Left kidney (tissue), 8 donors: ENCODE measurements at places on chromosomes 5 and 9. TPM values are rescaled to one million over a fixed set of nuclear protein-coding genes. Genes with fewer than 3 reads are reported as not detected.
A peak's percentile ranks its signal among the peaks of the same experiment; 100 is the strongest.

- DNase-seq = no peak
Observed at GRCh38 chr5:54655266-54655665, 137.7 kb downstream of the SNX18 start.

DNA sequence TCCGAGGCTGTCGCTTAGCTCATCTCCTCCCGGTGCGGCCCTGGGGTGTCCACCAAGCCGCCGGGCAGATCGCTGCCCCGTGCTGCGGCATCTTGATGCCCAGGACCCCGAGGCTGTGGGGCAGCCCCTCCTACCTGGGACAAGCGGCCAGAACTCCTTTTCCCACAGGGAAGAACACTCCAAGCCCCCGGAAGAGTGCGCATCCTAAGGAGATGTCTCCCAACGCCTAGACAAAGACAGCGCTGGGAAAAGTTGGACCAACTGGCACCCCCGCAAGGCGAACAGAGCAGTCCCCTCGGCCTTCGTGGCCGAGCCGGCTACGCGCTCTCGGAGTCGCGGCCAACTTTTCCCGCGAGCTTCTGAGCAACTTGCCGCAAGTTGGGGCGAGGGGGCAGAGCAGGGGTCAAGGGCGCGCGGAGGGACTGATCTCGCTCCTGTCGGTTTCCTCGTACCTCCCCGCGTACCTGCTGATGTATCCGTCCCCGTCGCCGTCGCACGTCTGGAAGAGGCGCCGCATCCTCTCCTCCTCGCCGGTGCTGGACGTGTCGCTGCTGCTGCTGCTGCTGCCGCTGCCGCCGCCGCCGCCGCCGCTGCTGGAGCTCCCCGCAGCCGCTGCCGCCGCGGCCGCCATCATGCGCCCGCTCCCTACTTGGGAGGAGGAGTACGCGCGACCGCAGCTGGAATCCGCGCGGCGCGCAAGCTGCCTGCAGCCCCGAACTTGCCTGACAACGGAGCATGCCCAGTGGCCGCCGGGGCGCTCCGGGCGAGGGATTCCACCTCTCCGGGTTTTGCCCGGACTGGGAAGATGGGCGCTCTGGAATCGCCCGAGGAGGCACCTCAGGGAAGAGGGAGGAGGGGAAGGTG lies at the start of gene MCC:
Gene MCC, minus strand, starts transcription at position 673 of the 864 bp plus-strand sequence.
- DNase-seq = peak; percentile 78

GRCh38 chr5:80874162-80874561 lies 86.0 kb upstream of the RASGRF2 start:
- DNase-seq = no peak

DNA sequence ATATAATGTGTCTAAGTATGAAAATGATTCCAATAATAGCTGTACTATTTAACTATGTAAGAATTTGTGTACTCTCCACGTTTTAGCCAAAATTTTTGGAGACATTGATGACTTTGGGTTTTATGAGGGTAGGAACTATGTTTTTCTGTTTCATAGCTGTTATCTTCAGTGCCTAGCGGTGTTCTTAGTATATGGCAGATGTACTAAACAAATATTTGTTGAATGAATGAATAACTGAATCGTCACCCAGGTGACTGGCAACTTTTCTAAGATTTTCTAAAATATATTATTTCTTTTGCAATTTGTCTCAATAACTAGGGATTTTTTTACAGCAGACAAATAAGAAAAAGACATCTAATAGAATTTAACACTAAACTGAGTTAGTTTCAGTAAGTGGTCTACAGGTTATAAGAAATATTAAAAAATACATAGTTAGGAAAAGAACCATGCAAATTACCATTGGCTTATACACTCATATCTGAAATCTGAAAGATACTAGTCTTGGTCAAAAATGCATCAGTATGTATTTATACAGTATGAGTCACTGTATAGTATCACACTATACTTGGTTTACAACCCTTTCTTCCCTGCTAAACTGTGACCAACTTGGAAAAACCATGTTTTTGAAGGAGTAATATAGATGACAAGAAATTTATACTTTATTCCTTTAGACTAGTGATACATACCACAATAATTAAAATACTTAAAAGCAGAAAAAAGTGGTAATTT lies 10.5 kb upstream of the ERCC6L2 start:
- no peak for DNase-seq

- no peak for DNase-seq
Observed at GRCh38 chr9:127204771-127205470, 59.7 kb upstream of the GARNL3 start.

DAPK1 gene
- 92.1 TPM for polyA plus RNA-seq
